Muscle of leg (tissue), 16 donors: ENCODE measurements at places on chromosomes 13 and 19. TPM values are rescaled to one million over a fixed set of nuclear protein-coding genes. Genes with fewer than 3 reads are reported as not detected.
A peak's percentile ranks its signal among the peaks of the same experiment; 100 is the strongest.

DNA sequence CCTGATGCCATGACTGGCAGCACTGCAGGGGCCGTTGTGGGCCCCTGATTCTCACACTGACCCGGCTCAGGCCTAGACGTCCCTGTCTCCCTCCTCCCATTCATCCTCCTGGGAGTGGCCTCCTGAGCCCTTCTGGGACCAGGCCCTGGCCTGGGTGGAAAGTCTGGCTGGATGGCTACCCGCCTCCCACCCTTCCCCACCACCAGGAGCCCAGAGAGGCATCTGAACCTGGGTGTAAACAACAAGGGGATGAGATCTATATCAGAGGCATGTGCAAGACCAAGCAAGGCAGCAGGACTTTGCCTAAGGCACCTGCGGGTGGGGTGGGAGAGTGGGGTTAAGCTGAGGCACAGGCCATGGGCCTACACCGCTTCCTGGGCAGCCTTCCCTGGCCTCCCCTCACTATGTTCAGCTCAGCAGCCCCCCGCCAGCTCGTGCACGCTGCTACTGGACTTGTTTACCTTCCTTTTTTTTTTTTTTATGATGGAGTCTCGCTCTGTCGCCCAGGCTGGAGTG lies 22.0 kb upstream of the ASPDH start:
- DNase-seq = no peak

Gene MYH14
- 11.3 TPM for total RNA-seq

DNA sequence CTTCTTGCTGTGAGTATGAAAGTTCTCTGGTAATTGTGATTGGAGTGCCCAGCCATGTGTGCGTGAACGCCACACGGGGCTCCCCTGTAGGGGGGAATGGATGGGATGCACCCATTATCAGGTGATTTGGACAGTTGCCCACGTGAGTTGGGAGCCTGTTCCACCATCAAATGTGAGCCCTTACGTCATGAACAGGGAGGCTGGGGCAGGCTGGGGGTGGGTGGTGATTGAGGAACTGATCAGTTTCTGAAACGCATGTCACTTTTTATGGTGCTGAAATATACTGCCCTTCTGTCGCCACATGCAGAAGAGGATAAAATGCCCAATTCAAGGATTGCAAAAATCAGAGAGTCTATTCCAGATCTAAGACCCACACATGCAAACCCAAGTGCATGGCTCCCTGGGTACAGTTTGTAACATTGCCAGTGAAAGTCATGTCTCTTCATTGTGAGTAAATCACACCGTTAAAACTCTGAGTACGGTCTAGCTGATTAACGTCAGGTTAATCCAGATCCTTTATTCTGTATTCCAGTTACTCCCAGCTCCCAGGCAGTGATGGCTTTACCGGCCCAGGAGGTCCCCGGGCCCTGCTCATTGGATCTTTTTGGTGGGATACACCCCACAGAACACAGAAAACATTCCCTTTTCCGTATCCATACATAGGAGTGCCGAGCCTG lies 90.2 kb downstream of the RAB20 start:
- DNase-seq = no peak

- peak; percentile 19 for DNase-seq
These were observed 18.9 kb downstream of the MPND start for GRCh38 chr19:4362101-4362828.

Gene HOOK2
- 19.1 TPM for total RNA-seq

DNA sequence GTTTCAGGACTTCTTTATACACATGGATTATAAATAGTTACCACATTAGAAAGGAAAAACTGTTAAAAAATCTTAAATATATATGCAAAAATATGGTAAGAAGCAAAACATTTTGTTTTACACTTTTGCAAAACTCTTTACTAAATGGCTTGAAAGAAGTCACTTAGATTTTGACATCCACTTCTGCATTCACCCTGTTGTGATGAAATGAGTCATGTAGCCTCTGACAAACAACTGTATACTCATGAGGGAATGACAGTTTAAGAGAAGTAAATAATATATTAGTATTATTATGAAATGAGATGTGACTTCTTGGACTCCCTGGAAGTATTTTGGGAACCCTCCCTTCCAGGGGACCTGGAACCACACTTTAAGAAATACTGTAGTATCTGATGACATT lies 275.6 kb downstream of the DACH1 start:
- no peak for DNase-seq

Gene NALCN
- total RNA-seq = 0.89 TPM

DNA sequence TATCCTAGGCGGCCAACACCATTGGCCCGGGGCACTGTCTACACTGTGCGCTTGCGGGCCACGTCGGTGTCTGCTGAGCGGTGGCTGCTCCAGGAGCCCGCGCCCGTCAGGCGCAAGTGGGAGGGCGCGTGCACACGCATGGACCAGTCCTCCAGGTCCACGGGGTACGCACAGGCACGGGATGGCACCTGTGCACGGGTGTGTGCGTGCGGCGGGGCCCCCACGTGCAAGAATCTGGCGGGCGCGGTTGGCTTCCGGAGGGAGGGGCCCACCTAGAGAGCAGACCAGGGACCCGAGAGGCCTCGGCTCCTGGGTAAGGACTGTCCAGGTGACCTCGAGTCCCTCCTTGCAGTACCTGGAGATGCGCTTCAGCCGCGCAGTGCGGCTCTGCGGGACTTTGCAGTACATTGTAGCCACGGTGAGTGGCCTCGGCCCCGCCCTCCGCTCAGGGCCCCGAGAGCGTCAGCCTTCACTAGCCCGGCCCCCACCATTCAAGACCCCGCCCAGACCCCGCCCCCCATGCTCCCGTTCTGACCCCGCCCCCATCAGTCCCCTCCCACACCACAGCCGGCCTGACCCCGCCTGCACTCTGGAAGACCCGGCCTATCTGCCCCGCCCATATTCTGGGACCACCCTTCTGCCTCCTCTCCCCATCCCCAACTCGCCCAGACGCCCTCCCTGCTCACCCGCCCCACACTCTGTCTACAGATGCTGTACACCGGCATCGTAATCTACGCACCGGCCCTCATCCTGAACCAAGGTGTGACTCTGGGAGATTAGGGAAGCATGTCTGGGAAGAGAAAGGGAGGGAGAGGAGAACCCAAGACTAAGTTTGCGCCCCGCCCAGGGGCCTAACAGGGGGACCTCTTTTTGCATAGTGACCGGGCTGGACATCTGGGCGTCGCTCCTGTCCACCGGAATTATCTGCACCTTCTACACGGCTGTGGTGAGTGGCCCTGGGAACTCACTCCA lies 2.3 kb downstream of the SLC5A5 start:
- DNase-seq = no peak

Gene LILRA5
- total RNA-seq = 0.22 TPM

Gene PHLDB3
- 6.6 TPM for total RNA-seq
